ENCODE measurements at places on chromosomes 7 and 10.
A peak's percentile ranks its signal among the peaks of the same experiment; 100 is the strongest.

- DNase-seq, result peak; percentile 44
Measured at GRCh38 chr10:52883996-52884871, 111.7 kb upstream of the MBL2 start.

GRCh38 chr7:5634107-5634950 lies 147.1 kb downstream of the RNF216 start:
- DNase-seq, result no peak

DNA sequence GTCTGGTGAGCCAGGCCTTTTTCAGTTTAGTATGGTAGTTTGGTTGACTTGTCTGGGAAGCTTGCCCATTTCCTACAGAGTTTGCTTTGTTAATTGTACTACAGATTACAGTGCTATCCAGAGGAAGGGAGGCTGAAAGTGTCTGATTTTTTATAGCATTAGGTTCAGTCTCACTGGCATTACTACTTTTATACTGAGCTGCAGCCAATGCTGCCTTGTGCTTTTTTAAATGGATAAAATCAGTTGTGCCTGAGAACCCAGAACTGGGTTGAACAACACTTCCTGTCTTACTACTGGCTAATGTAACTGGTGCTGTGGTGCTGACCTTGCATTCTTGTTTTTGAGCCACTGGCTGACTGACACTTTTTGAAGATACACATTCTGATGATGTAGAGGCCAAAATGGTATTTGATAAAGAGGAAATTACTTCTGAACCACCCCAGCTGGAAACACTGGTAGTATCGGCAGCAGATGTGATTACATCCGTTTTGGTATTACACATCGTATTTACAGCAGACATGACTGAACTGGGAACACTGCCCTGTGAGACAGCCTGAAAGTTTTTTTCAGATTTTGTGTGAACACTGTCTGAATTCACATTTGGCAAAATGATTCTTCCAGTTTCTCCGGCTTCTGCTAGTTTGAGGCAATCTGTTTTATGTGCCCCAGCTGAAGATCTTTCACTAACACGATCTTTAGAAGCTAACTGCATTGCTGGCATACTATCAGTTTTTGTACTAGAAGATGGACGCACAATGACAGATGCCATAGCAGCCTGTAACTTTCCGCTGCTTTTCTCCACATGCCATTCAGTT lies 74.1 kb downstream of the NRBF2 start:
- no peak for DNase-seq

DNA sequence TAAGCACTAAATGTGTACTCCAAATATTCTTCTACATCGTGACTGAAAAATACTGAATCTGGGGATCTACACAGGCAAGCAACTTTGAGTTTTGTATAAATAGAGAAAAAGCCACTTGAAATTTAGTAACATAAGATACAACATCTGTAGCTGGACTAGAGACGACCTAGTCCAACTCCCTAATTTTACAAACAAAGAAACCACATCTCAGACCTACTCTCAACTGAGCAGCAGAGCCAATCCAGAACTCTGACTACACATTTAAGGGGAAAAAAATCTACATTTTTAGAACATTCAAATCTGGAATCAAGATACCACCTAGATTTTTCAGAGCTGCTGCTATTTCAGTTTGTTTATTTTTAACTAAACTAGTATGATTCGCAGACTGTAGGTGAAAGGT lies 88.9 kb downstream of the CABCOCO1 start:
- DNase-seq, result no peak

DNA sequence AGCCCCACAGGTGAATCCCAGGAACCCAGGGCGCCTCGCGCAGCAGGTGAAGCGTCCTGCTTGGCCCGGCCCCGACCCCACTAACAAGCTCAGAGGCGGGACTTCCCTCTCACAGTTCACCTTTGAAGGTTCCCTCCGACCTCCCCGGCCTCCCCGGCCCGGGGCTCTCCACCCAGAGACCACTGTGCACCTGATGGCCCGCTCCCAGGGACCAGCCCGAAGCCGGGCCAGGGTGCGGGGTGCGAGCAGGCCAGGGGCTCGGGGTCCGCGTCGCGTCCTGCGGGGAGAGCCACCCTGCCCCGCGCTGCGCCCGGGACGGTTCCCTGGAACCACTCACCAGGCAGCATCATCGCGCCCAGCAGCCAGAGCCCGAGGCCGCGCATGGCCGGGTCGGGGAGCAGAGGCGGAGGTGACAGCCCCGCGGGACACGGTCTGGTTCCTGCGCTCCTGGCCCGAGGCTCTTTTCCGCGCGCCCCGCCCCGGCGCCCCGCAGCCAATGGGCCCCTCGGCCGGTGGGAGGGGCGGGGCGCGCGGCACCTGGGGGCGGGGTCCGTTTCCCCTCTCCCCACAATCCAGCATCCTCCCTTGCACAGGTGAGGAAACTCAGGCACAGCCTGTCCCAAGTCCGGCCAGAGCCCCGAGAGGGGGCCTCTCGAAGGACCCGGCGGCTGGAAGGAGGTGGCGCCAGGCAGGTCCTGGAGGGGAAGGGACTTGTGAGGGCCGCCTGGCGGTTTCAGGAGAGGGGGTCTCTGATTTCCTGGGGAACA lies at the start of gene ADAM8:
TSS of gene ADAM8 (minus strand) at position 434 of the 767 bp plus-strand sequence. CDS start at position 383, 51 bp downstream.
- peak; percentile 40 for DNase-seq

All from hematopoietic multipotent progenitor cell (in vitro differentiated cells).